ENCODE measurements at places on chromosomes 12 and 14. TPM values are rescaled to one million over a fixed set of nuclear protein-coding genes. Genes with fewer than 3 reads are reported as not detected.

Gene GLT1D1
- polyA plus RNA-seq, result 0.24 TPM

GRCh38 chr12:12626471-12626870, 14.8 kb downstream of the CREBL2 start:
- DNase-seq, result no peak

DNA sequence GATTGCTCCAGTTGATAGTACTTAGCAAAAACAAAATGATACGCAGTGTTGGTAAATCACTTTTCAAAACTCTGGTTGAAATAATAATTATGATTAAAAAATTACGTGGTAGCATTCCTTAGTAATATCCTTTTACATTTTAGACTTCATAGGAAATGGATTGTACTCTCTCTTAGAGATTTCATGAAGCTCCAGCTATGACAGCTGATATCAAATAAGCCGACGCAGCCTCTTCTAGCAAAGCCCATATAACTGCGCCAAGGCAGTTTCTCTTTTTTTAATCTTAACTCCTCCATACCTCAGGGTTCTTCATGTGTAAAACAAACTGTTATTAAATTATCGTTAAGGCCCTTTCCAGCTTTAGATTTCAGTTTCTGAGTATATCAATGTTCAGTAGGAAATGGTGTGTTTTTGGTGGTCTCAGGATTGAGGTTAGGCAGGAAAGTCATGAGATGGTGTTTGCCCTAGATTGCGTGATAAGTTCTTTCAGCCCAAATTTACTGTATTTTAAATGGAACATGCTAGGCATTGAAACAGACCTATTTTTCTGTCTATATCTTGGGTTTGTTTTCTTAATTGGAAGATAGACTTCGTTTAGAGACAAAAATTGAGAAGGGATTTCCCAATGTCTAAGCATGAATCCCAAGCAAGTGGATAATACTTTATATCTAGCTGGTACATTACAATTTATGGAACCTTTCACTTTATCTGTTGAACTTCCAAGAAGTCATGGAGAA, 902 bp upstream of the CFL2 start:
- DNase-seq, result no peak

Gene IL22
- polyA plus RNA-seq, result not detected

DNA sequence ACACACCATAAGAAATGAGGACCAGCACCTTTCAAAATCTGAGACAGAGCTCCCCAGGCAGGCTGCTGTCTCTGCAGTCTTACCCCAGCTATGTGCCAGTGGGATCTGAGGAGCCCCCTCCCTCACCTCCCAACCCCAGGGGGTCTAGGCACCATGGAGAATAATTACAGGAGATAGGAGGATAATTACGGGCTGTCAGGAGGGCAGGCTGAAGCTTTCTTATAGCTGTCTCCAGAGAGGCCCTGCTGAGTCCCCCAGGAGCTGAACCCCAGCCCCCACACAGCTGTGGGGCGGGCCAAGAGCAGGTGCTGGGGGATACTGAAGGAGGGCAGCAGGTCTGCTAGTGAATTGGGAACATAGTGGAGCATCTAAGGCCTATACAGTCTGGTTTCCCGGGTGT, 6.8 kb downstream of the CPNE6 start:
- peak; percentile 13 for DNase-seq

DNA sequence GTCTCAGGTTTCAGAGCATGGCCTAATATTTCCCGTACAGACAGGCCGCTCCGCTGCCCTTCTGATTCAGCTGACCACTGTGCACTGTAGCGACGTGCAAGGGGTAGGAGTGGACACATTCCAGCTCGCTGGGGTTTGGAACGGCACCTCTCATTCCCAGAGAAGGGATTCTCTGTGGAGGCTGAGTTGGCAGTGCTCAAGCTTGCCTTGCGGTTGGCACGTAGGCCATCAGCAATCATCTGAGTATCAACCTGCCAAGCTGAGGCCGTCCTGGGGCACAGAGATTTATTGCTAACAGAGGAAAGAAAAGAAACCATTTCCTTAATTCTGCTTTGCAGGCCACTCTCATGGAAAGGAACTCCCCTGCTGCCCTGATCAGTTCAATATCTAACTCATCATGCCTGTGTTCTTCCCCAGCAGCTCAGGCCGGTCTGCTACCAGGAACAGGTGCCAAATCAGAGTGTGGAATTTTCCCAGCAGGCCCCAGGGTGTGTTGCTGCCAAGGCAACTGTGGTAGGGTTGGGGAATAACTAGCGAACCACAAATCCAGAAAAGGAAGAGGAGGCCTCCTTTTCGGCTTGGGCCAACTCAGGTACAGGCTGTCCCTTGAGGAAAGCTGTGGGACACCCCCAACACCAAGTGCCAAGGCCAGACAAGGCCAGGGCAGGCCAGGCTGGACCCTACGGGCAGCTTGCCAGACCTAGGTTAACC, 92.5 kb downstream of the SSPN start:
- DNase-seq, result peak; percentile 67

DNA sequence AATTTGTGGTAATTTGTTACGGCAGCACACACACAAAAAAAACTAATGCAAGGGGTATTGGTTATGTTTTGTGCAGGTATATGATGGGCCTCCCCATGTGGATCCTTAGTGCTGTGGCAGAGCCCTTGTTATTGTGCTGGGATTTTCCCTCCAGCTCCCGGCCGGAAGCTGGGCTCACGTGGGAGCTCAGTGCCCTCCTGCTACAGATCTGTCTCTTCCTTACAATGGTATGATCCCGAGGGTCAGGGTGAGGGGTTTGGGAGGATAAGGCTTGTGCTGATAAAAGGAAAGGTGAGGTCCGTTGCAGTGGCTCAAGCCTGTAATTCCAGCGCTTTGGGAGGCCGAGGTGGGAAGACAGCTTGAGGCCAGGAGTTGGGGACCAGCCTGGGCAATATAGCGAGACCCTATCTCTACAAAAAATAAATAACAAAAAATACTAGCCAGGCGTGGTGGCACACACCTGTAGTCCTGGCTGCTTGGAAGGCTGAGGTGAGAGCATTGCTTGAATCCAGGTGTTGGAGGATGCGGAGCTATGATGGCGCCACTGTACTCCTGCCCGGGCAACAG, 861 bp upstream of the SLC48A1 start:
- DNase-seq, result no peak

- no peak for DNase-seq
Measured at GRCh38 chr14:63964113-63964512, 111.3 kb downstream of the SYNE2 start.

Gene GARIN6
- not detected for polyA plus RNA-seq

Gene INSM2
- polyA plus RNA-seq, result not detected

Gene EVL
- polyA plus RNA-seq, result 33.5 TPM

Gene PRIMA1
- polyA plus RNA-seq, result 27.5 TPM

DNA sequence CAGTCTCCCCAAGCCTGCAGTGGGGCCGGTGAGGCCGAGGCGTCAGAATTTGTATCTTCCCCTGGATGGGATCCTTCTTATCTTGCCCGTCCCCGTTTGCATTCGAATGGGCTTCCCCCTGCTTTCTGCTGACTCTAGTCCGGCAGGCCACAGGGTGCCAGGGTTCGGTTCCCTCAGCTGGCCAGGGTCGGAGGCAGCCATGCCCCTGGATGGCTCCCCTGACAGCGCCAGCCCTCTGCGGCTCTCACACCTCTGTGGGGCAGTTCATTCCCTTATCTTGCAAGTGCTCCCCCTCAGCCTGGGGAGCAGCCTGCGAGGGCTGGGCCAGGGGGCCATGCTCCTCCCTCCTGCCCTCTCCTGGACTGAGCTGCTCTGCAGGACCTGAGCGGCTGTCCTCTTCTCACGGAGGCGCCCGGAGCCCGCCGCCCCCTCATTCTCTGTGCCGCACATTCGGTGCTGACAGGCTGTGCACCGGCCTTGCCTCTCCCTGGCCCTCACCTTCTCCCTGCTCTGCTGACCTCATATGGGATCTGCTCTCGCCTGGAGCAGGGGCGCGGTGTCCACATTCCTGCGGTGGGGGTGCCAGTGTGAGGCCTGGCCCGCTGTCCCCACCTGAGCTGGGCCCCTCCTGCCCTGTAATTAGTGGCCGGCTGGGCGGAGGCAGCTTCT, 32.8 kb downstream of the KIF26A start:
- no peak for DNase-seq

Gene SLC6A13
- polyA plus RNA-seq, result 0.79 TPM
